Karpas-422 (cell line): ENCODE measurements at places on chromosomes 11 and 22. TPM values are rescaled to one million over a fixed set of nuclear protein-coding genes. Genes with fewer than 3 reads are reported as not detected.
A peak's percentile ranks its signal among the peaks of the same experiment; 100 is the strongest.

C22orf42 gene
- not detected in 2 replicates for total RNA-seq

DNA sequence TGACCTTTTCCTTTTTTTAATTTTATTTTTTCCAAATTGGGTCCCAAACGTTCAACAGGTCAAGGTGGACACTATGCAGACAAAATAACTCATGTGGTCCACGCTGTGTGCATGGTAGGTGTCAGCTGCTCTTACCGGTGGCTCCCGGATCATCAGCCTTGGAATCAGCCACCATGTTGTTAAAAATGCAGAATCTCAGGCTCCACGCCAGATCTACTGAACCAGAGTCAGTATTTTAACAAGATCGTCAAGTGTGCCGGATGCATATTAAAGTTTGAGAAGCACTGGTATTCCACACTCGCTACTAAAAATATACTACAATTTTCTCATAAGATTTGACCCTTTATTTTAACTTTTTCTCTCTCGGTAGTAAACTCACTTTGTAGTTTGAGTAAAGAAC is 553 bp upstream of the LDLRAD3 start:
- no peak for DNase-seq

- peak; percentile 75 for DNase-seq
Measured at GRCh38 chr22:30396871-30397655, at the start of gene SEC14L2. TSS of gene SEC14L2 (plus strand) at chr22:30397018. CDS start at chr22:30397117, 99 bp downstream.

DNA sequence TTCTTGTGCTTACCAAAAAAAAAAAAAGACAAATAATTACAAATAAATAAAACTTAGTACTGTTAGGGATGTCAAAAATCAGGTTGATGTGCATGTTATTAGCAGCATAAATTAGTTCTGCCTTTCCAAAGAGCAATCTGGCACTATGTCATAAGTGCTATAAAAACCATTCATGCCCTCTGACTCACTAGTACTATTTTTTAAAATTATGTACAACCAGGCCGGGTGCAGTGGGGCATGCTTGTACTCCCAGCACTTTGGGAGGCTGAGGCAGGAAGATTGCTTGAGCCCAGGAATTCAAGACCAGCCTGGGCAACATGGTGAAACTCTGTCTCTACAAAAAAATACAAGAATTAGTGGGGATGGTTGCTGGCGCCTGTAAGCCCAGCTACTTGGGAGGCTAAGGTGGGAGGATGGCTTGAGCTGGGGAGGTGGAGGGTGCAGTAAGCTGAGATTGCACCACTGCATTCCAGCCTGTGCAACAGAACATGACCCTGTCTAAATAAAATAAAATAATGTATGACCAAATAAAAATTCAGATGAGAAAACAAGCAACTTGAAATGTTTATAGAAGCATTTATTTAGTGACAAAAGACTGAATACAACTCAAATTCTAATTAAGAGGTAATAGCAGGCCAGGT is 25.3 kb downstream of the UEVLD start:
- no peak for DNase-seq

DNA sequence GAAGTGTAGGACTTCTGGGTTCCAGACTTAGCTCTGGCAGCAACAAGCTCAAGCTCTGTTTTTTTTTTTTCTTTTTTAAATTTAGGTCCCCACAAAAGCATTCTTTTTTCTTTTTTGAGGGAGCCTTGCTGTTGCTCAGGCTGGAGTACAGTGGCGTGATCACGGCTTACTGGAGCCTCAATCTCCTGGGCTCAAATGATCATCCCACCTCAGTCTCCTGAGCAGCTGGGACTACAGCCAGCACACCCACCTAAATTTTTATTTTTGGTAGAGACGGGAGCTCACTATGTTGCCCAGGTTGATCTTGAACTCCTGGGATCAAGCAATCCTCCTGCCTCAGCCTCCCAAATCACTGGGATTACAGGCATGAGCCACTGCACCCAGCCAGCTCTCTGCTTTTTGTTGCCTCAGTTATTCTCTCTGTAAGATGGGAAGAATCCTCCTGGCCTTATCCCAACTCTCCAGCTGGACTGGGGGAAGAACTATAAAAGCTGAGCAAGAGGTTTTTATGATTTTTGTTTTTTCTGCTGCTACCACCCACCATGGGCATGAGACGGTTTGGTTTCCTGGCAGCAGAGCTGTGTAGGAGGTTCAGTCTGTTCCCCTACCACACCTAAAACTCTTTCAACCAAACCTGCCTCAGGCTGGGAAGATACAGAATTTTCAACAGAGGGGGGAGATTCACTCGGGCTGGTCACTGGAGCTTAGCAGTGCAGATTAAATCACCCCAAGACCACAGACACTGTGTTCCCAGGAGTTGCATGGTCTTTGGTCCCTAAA is 11.6 kb upstream of the MTFP1 start:
- no peak for DNase-seq

DNA sequence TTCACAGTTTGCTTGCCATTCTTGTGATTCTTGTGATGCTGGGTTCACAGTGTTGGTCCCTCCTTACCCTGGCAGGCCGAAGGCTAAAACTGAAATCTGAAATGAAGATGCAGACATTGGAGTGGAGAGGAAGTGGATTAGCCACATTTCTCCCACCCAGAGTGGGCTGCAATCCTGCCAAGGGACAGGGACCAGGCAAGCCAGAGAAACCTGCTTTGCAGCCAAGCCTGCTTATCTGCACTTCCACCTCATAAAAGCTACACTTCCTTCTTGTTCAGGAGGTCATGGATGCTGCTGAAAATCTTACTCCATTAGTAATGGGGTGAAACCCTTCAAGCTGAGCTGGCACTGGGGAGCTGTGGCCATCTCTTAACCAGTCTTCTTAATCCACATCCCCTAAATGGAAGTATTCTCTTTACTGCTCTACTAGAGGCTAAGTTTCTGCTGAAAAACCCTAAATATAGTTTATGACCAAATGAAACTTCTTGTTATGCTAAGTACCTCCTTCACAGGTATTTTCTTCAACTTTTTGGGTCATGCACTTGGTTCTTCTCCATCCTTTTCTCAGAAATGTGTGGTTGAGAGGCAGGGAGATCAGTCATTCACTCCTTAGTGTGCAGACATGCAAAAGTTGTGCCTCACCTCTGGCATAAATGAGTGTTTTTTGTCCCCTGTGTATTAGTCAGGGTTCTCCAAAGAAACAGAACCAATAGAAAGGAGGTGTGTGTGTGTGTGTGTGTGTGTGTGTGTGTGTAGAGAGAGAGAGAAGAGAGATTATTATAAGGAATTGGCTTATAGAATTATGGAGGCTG is 133.9 kb upstream of the BMAL1 start:
- no peak for DNase-seq
